WTC11 (cell line): ENCODE measurements at places on chromosomes 7 and 10.

GRCh38 chr10:119597405-119598186 is 832 bp upstream of the TIAL1 start:
- no peak for DNase-seq

DNA sequence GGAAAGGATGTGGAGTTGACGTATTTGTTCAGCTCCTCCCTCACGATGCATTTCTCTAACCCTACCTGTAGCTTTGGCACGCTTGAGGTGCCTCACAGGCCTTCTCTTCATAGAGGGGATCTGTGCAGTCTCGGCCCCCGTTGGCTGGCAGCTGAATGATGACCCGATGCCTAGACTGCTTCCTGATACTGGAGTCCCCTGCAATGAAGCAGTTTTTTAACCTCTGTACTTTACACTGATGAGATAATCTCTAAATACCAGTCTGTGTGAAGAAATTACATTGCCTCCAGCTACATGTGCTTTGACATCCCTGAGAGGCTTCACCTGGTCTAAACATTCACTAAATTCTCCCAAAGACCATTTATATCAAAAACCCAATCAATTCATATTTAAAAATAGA is 370.1 kb downstream of the THSD7A start:
- DNase-seq, result no peak

GRCh38 chr10:103792547-103792946 is 62.8 kb downstream of the SH3PXD2A start:
- DNase-seq, result no peak

GRCh38 chr7:149606826-149607225 is 109.2 kb upstream of the ZNF746 start:
- no peak for DNase-seq

GRCh38 chr7:47501406-47501805 is 80.5 kb downstream of the TNS3 start:
- DNase-seq, result no peak

DNA sequence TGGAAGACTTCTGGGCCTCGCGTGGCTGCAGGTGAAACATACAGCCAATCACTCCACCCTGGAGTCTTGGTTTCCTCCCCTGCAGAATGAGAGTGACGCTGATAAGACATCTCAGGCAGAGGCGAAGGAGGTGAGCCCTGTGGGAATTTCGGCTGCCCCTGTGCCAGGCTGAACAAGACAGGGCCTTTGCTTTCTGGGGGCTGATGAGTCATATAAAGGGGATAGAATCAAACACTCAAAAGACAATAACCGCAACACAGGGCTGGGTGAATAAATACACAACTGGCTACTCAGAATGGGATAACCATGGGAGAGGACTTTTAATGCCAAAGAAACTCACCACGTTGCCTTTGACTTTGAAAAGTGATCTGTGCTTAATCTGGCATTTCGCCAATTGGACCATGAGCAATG is 143.8 kb downstream of the KCNMA1 start:
- no peak for DNase-seq

DNA sequence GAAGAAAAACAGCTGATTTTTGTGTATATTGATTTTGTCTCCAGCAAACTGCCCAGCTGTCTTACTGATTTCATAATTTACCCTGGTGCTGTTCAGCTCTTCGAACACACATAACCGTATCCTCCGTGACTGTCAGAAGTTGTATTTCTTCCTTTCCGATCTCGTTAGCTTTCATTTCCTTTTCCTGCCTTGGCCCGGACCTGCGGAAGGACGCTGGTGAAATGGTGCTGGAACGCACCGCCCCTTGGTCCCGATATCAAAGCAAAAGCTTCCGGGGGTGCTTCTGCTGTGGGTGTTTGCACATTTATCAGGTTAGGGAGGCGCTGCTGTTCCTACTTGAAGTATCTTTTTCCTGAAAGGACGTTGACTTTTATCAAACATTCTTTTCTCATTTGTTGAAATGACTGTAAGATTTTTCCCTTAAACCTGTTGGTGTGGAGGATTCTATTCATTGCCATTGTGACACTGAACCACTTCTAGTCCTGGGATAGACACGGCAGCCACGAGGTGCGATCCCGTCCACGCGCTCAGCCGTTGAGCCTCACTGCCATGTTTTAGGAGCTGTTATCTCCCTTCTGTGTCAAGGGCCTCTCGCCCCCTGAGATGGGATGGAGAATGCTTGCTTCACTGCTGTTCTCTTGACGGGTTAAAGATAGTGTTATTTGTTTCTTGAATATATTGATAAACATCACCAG is 72.6 kb downstream of the FOXL3 start:
- no peak for DNase-seq

DNA sequence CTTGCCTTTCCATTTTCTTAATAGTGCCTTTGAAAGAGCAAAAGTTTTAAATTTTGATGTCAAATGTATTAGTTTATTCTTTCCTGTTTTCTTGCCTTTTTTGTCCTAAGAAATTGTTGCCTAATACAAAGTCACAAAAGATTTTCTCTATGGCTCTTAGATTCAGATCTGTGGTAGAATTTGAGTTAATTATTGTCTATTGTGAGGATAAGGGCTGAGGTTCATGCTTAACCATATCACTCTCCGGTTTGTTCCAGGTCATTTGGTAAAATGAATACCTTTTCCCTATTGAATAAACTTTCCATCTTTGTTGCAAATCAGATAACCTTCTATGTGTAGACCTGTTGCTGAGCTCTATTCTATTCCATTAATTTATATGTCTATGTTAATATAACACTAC is 96.0 kb downstream of the NOD1 start:
- DNase-seq, result no peak

- no peak for DNase-seq
These were observed 22.0 kb upstream of the MICALL2 start for GRCh38 chr7:1481300-1481699.

DNA sequence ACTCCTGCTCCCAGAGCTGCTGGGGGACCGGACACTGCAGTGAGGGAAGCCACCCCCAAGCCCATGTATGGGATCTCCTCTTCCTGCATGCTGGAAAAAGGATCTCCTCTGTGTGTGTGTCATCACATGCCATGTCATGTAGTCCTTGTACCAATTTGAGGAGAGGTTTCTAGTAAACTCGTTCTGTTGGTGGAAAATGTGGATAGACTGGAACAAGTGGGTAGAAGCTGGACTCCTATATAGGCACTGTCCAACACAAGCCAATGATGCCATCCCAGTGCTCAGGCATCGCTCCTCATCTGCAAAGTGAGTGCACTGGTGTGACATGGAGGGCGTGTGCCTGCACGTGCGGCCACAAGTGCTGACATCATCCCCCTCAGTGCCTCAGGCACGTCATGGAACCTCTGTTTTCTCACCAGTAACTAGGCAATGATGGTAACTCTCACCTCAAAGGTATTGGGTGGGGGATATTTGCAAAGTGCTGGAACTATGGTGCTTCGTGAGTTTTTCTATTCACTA is 19.3 kb downstream of the MYO1G start:
- no peak for DNase-seq

- DNase-seq, result no peak
These were observed 250.9 kb downstream of the SNX13 start for GRCh38 chr7:17689361-17689902.

GRCh38 chr7:1494447-1494846 is 9.7 kb downstream of the INTS1 start:
- DNase-seq, result no peak

GRCh38 chr10:2340831-2341647 is 603.7 kb upstream of the ADARB2 start:
- no peak for DNase-seq

- DNase-seq, result no peak
These were observed 253.7 kb upstream of the SORCS1 start for GRCh38 chr10:107418085-107418806.

- DNase-seq, result no peak
These were observed 182.8 kb downstream of the MAD1L1 start for GRCh38 chr7:2049782-2050510.

DNA sequence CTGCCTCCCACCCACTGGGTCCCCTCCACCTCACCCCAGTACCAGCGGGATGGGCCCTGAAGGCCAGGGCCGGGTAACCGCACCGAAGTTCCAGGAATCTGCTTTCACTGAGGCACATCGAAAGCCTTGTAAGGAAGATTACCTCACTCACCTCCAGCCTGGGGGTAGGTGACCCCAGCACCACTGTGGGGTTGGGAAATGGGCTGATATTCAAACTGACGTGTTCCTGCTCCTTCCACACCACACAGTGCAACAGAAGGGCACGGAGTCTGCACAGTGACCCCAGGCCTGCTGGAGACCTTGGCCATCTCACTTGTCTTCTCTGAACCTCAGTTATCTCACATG is 29.8 kb downstream of the NPS start:
- no peak for DNase-seq

DNA sequence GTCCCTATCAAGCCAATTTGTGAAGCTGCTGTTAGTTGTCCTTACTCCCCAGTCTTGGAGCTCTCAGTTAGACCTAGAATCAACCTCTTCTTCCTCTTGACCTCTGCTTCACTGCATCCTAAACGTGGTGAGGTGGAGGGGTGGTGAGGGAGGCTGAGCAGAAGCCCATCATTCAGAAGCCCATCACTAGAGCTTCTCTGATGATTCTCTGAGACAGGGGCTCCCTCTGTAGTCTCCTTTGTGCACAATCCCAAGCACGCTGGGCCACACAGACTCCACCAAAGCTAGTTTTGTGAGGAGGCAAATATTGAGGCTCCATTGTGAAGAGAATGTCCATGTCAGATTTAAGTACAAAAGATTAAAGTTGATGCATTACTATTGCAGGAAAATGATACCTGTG is 163.8 kb upstream of the PRSS1 start:
- DNase-seq, result no peak

GRCh38 chr7:42692621-42693020 is 219.2 kb downstream of the C7orf25 start:
- no peak for DNase-seq

- DNase-seq, result no peak
These were observed 8.0 kb downstream of the PLEKHA8 start for GRCh38 chr7:30036220-30036619.

- DNase-seq, result no peak
These were observed 72.5 kb downstream of the TAF3 start for GRCh38 chr10:7890781-7891180.

- no peak for DNase-seq
These were observed 44.0 kb downstream of the LDB3 start for GRCh38 chr10:86712317-86712707.

GRCh38 chr7:618539-619367 is 99.1 kb upstream of the PDGFA start:
- no peak for DNase-seq

- no peak for DNase-seq
These were observed 67.0 kb downstream of the CDK6 start for GRCh38 chr7:92769394-92769699.

GRCh38 chr7:26958834-26959233 is 94.4 kb upstream of the SKAP2 start:
- no peak for DNase-seq

GRCh38 chr10:133537546-133538545 is 10.7 kb downstream of the CYP2E1 start:
- DNase-seq, result no peak

- no peak for DNase-seq
These were observed 40.2 kb downstream of the FBH1 start for GRCh38 chr10:5930272-5930671.

DNA sequence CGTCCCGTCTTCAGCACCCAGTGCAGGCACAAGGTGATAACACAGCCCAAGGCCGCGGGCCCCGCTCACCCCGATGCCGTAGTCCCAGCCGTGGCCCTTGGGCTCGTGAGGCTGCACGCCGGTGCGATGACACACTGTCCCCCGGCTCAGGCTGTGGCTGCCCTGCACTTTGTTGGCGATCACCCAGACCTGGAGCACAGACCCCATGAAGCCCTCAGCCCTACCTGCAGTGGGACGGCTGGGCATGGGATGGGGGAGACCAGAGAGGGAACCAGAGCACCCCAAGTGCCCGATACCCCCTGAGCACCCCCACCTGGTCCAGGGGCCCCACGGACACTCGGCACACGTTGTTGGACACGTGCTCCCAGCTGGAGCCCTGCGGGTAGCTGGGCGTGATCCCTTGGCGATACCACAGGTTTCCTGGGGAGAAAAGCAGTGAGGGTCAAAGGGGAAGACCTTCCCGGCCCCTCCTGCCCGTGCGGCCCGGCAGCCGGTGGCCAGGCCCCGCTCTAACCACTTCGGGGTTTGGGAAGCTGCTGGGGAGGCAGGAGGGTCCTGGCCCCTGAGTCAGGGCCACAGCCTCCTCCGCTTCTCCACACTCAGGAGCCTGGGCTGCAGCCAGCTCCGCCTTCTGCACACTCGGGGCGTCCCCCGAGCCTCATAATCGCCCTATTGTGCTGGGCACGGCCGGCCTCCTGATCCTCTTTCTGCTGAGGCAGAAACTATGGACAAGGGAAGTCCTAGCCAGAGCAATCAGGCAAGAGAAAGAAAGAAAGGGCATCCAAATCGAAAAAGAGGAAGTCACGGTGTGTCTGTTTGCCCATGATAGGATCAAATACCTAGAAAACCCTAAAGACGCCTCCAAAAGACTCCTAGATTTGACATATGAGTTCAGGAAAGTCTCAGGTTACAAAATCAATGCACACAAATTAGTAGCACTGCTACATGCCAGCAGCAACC is 6.7 kb downstream of the BHLHA15 start:
- DNase-seq, result no peak

GRCh38 chr7:94276795-94277194 is 117.9 kb upstream of the COL1A2 start:
- no peak for DNase-seq

- no peak for DNase-seq
These were observed 72.1 kb upstream of the OGDHL start for GRCh38 chr10:49834201-49834600.

DNA sequence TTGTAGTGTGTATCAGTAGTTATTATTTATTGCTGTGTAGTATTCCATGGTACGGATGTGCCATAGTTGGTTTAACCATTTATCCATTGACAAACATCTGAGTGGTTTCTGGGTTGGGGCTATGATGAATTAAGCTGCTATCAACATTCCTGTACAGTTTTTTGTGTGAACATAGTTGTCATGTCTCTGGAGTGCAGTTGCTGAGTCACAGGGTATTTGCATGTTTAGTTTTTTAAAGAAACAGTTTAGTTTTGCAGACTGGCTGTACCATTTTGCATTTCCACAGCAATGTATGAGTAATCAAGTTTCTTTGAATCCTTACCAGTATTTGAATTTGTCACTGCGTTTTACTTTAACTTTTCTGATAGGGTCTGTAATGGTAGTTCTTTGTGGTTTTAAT is 516.7 kb upstream of the CELF2 start:
- DNase-seq, result no peak

DNA sequence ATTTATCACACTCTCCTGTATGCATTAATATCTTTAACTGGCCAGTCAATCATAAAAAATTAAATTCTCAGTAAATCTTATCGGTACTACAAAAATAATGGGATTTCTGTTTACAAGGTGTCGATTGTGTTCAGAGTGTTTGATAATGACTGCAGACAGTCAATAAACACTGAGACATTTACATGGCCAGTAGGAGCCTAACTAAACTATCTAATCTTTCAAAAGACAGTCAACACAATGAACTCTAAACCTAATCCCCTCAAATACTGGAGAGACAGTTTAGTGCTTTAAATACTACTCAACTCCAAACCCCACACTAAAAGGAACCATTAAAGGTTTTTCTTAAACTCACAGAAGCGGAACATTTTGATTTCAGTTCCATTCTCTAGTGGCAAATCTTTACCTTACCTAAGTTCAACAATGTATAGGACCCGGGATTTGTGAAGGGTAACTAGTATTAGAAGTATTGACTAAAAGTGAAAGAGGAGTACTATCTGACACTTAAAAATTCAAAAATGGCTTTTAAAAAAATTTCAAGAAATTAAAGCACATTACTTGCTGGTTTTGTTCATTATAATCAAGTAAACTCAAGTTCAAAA is 37.3 kb upstream of the EXOC6 start:
- no peak for DNase-seq

GRCh38 chr10:19915816-19916215 is 99.6 kb downstream of the PLXDC2 start:
- DNase-seq, result no peak
